PC-3 (cell line): ENCODE measurements at places on chromosomes 5 and 9.

- DNase-seq, result no peak
Observed at GRCh38 chr5:106154280-106154716, 1516.4 kb downstream of the EFNA5 start.

DNA sequence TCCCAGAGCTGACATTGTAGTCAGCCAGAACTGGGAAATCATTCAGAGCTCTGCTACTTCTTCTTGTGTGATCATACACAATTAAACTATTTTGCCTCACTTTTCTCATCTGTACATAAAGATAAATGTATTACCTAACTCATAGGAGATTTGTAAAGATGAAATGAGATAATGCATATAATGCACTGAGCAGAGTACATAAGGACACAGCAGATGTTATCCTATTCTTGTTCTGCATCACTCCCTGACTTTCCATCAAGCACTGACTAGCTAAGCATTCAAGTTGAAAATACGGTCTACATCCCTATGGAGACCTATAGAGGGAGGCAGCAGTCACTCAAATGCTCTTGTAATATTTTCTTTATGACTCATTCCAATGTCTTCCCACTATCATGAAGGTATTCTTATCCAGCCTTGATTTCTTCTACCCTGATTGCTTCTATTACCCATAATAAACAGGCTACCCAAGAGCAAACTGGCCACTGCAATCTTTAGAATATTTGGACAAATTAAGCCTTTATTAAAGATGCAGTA lies 16.3 kb upstream of the PRR16 start:
- DNase-seq, result peak; percentile 55

DNA sequence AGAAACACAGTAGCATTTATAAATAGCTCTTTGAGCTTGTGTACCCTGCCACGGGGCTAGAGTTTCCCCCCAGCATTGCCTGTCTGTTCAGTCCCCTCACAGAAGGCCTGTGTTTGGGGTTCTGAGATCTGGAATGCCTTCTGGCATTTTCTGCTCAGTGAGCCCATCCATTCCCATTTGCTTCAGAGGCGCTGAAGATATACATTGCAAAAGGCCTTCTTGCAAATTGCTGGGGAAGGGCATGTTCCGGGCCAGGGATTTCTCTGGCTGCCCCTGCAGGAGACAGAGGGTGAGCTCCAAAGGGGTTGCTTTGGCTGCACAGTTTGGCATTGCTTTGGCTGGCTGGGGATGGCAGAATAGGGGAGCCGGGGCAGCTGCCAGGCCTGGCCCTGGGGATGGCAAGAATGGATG lies 308.4 kb downstream of the MSX2 start:
- no peak for DNase-seq

GRCh38 chr9:135910216-135910615 lies 2.9 kb upstream of the CAMSAP1 start:
- DNase-seq, result no peak

- DNase-seq, result no peak
Observed at GRCh38 chr5:39387293-39387692, 23.0 kb upstream of the C9 start.

GRCh38 chr9:80791836-80792235 lies 897.5 kb downstream of the TLE1 start:
- no peak for DNase-seq

DNA sequence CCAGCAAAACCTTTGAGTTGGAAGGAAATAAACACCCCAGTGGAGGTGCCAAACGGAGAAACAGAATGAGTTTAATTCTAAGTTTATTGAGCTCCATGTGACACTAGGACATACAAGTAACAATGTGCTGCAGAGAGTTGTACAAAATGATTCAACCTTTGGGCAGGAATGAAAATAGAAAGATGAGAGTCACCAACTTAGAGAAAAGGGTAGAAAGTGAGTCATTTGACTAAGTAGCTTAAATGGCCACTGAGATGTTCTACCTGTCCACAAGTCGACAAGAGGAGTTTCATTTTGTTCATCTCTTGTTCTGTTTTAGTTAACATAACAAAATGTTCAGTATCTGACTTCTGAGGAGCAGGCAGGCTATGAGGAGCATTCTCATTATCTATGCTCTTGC lies 284.7 kb downstream of the NR2F1-AS1 start:
- DNase-seq, result peak; percentile 52

GRCh38 chr5:10130881-10131280 lies 118.8 kb downstream of the ATPSCKMT start:
- DNase-seq, result no peak

DNA sequence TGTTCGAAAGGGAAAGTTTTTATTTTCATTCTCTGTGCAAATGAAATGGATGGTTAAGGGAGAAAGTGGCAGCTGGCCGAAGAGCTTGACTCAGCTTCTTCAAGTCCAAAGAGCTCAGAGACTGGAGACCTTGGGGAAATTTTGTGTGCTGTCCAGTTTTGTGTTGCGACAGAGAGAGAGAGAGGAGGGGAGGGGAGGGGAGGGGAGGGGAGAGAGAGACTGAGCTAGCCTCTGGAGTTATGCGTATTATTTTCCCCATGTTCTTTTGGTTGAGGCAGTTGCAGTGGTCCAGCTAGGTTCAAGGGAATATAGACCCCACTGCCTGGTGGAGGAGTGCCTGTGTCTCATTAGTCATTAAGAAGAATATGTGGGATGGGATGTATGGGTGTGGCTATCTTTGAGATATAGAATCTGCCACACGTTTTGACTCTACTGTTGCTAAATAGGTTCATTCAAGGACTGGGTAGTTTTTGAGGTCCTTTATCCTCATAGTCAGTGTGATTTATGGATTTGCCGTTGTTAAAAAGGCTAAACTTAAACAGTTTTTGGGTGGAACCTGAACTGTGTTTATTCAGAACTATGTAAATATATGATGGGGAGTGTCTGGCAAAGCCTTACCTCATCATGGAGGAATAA lies 69.7 kb downstream of the ARHGAP26 start:
- DNase-seq, result peak; percentile 47

DNA sequence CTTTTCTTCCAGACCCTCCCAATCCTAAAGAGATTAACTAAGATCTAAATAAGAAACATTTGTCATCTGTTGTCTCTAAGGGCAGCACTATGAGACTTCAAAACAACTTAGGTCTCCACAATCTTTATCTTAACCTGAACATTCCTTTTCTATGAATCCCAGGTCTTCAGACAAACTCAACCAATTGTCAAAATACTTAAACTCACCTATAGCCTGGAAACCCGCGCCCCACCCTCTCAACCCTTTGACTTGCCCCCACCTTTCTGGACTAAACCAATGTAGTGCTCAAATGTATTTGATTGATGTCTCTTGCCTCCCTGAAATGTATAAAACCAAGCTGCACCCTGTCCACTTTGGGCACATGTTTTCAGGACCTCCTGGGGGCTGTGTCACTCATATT lies 76.5 kb upstream of the DMRT1 start:
- DNase-seq, result peak; percentile 5

GRCh38 chr9:110170357-110171257 lies 37.4 kb downstream of the C9orf152 start:
- DNase-seq, result no peak

- no peak for DNase-seq
Observed at GRCh38 chr9:136084063-136084944, 10.8 kb downstream of the NACC2 start.
